NCI-H1694 treated with DMSO at 0.1 percent for 48 hours (cell line): ENCODE measurements at places on chromosomes 12 and 14.
A peak's percentile ranks its signal among the peaks of the same experiment; 100 is the strongest.

- no peak for DNase-seq
Measured at GRCh38 chr14:84532016-84532415, 997.9 kb upstream of the FLRT2 start.

DNA sequence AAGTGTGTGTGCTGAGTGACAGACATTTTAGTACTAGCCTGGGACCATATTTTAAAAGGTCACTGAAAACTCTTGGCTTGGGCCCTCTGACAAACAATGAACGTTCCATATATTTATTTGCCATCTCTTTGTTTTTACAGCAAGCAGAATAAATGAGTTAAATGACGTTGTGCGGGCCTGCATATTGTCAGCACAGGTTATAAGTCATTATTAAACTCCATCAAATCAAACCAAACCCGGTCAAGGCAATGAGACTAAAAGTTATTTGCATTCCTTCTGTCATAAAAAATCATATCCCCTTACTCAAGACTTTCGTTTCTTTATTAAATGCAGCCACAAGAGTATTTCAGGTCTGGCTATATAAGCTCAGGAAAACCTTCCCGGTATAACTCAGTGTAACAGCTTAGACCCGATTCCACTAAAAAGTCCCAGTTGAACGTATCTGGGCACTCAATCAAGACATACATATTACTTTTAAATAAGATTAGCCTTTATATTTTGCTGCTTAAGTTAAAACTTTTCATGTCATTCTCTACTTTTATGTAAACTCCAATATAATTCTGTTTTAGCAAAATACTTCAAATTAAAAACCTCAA is 84.9 kb downstream of the DICER1 start:
- DNase-seq: no peak

DNA sequence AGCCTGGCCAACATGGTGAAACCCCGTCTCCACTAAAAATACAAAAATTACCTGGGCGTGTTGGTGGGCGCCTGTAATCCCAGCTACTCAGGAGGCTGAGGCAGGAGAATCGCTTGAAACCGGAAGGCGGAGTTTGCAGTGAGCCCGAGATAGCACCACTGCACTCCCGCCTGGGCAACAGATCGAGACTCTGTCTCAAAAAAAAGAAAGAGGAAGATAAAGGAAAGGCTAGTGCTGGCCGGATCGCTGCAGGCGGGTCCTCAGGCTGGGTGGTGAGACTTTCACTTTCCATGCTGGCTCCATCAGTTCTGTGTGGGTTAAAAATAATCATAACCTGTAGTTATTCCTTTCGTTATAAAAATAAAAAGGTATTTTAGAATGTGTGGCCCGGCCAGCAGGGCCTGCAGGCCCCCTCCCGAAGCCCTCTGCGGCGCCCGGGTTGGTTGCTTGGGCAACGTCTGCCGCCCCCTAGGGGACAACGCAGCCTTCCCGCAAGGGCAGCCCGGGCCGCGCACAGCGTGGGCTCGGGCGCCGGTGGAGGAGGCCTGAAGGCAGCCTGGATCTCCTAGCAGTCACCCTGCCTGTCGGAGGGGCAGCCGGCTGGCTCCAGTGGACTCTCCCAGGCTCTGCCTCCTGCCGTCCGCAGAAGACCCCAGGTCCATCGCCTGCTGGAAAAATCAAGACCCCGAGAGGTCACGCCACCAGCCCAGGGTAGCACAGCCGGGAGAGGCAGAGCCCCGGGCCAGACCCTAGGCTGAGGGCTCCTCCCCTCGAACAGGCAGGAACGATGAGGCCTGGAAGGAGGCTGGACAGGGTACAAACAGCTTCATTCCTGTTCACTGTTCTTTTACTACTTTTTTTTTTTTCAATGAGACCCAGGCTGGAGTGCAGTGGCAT is 5.0 kb upstream of the SLC25A47 start:
- no peak for DNase-seq

GRCh38 chr14:87080146-87080545 is 912.8 kb downstream of the GALC start:
- DNase-seq: no peak

DNA sequence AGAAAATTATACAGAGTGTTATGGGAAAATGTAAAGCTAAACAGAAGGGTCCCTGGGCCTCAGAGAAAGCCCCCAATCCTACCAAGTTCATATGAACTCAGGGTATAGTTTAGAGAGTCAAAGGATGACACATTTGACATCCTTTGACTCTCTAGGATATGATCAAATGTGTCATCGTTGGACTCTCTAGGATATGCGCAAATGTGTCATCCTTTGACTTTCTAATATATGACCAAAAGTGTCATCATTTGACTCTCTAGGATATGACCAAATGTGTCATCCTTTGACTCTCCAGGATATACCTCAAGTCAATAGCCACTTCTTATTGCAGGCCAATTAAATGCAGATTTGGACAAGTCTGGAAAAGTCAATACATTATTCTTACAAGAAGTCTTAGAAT is 204.8 kb upstream of the IGF1 start:
- no peak for DNase-seq

DNA sequence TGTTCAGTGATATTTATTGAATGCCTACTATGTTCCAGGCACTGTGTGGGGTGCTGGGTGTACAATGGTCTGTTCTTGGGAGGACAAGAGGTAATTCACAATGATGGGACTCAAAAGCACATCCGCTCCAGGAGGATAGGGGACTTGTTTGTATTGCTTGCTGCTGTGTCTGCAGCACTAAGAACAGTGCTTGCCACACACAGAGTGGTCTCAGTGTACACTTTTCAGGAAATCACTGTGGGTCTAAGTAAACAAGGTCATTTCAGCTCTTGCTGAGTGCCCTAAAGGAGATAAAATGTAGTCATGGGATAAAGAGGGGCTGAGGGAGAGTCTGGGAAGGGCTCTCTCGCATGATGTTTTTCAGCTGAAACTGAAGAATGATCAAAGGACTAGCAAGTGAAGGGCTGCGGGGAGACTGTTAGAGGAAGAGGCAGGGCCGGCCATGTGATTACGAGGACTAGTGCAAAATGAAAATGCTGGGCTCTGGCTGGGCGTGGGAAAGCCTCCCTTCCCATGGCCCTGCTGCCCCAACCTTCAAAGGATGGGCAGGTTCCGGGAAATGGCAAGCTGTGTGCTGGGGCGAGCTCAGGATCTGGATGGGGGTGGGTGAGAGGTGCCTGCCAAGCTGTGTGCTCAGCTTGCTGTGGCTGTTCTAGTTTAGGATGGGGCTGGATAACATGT is 39.1 kb downstream of the ADCK1 start:
- no peak for DNase-seq

- DNase-seq: no peak
Measured at GRCh38 chr12:8840938-8841633, 18.7 kb downstream of the A2ML1 start.

DNA sequence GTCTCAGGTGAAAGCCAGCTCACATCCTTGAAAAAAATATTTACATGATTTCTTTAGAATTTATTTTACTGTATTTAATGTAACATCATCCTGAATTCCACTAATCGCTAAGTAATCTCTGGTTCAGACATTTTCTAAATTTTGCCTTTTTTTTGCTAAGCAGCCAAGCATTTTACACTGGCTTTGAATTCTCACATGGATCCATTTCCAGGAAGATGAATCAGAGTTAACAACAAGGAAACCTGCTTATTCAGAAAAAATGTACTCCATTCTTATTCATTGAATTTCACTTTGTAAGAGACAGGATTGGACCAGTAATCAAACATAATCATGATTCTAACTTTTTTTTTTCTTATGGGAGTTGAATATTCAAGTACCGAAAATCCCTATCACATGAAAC is 1785.1 kb upstream of the FLRT2 start:
- no peak for DNase-seq

DNA sequence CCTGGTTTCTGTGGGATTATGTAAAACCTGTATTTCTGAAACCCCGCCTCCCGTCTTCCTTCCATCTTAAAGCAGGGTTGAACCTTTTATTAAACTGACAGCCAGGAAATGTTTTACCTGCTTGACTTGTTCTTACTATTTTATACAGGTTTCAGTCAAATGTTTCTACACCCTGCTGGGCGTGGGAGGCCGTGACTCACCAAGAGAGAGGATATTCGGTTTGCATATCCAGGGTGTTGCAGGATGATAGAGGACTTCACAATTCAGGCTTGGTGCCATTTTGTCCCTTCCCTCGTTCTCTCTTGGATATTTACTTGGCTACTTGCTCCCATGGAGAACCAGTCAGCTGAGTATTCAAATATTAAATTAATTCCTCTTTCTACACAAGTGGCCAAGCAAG is 69.7 kb downstream of the ARF6 start:
- no peak for DNase-seq

DNA sequence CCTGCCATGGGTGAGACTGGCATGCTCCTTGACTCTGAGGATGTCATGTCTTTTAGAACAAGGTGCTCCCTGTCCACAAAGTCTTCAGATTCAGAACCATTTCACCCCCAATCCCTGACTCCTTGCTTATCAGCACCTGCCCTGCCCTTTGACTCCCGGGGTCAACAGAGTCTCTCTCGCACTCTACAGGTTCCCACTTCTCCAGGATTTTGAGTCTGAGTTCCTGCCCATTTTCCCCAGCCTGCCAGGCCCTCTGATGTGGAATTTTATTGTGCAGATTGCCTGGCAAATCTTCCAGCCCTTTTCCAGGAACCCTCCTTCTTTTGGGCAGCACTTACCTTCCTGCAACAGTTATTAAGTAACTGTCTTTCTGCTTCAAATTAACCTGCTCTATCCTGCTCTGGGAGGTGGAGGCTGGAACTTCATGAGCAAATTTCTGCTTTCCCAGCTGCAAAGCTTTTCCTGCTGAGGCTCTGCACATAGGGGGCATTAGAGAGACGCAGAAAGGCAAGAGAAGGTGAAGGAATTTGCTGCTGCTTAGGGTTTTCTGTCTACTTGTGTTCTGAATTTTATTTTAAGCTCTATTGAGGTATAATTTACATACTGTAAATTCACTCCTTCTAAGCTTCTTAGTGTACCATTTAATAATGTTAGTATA is 259.1 kb downstream of the PCNX1 start:
- DNase-seq: peak; percentile 71
